ENCODE measurements at places on chromosomes 1 and 21.

DNA sequence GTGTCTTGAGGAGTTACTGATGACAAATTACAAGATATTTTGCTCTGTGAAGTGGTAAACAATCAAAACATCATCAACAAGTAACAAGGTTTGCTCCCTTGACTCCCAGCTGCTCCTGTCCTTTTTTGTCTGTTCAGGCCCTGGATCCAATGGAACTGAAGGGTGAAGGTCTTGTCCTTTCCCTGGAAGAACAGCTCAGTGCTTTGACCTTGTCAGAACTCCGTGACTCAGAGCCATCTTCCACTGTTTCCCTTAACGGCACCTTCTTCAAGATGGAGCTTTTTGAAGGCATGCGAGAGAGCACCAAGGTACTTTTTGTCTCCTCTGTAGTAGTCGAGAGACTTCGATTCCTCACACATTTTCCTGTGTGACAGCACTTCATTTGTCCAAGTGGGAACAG, 29.0 kb downstream of the TRIM45 start:
- DNase-seq: no peak

- DNase-seq: no peak
Observed at GRCh38 chr1:81369833-81370232, 430.9 kb upstream of the ADGRL2 start.

DNA sequence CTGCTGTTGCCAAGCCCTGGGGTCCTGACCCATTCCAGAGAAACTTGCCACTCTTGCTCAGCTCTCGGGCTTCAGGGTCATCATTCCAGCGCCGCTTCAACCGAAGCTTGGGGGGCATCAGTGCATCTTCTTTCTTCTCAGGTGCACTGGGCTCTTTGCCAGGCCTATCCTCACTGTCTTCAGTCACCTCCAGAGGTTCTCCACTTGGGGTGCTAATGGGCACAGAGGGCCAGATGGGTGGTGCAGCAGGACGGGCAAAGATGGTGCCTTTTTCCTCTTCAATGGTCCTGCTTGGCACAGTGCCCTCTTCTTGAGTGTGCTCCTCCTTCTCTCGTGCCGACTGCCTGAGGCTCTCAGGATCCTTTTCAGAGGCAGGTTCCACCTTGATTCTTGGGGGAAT, 13.3 kb downstream of the ETV3 start:
- no peak for DNase-seq

DNA sequence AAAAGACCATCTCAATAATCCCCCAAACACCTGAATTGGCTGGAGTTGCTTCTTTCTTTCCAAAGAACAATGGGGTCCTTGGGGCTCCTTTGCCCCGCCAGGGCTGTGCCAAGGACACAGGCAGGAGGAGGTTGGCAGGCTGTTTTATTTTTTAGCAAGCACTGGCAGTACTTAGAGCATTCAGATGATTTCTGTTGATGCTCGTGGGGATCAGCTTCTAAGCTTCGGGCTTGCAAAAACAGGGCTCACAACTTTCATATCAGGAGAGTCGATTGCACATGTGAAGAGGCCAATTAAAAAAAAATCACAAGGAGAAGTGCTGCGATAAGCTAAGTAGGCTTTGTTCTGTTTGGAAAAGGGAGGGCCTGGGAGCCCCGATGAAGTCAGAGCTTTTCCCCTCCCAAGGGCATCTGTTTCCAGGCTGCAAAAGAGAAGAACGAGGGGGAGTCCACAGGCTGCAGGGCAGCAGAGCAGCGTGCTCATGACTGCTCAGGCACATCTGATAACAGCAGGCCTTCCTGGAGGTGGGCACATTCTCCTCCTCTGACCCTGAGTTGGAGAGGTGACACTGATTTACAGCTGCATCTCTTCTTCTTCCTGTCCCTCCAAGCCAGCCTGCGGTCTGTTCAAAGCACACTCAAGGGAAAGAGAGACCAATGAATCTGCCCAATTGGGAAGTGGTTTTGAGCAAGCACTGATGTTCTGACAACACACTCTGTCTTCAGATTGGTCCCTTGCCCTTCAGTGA, 27.3 kb upstream of the BCAR3 start:
- DNase-seq: no peak

DNA sequence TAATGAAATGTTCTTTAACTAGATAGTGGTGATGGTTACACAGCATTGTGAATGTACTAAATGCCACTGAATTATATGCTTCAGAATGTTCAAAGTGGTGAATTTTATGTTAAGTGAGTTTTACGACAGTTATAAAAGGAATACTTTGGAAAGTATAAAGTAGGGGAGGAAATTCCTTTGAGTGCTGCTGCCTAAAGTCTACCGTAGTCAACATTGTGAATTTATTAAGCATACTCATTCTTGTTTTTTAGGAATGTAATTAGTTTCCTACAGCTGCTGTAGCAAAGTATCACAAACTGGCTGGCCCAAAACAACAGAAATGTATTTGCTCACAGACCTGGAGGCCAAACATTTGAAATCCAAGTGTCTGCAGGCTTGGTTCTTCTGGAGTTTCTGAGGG, 73.0 kb downstream of the SWT1 start:
- no peak for DNase-seq

DNA sequence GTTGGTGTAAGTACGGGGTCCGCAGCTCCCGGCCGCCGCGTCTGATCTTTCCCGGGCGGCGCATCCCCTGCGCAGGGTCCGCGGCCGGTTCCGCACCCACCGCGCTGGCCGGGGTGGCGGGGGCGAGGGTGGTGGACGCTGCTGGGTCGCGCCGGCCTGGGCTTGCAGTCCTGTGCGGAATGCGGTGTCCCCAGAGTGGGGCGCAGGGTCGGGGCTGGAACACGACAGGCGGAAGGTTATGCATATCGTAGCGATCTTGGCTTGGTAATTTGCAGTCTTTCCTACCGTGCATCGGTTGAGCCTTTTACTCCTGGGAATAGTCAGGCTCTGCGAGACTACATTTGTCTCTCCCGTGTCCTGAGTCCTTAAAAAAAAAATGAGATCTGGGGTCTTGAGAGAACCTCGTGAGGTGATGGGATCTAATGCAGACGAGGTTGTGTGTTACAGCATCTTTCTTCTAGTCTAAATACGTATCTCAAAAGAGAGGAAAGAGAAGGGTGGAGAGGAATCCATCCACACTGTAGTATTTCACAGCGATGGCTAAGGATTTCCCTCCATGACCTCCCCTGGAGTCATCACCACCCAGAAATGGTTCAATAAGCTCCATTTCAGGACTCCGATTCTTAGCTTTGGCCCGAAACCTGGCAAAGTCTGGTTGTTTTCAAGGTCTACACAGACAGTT, 572 bp downstream of the ATP1B1 start:
- peak; percentile 36 for DNase-seq

DNA sequence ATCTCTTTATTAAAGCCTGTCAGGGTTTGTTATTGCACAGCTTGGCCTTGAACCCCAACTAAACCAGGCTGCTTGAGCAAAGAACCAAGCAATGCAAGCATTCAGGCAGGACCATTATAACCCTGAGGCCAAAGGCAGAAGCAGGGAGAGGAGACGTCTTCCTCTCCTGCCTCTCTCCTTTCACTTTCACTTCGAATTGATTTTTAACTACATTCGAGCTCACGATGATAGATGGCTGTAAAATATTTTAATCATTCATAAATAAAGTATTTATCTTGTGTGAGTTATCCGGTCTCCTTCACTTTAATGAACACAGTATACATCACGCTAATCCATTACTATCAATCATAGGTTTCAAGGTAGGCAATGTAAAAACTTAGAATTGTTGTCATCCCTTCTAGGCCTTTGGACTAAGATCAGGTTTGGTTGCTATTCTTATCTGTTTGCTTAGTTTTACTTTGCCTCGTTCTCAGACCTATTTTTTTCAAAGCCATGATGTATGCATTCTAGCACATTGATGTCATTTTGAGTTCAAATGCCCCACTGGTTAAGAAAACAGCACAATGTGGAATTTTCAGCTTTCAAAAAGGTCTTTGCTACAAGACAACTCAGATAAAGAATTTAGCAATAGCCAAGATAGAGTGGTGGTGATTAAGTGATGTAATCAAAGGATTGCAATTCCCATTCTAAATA, 480.2 kb upstream of the RUNX1 start:
- no peak for DNase-seq

DNA sequence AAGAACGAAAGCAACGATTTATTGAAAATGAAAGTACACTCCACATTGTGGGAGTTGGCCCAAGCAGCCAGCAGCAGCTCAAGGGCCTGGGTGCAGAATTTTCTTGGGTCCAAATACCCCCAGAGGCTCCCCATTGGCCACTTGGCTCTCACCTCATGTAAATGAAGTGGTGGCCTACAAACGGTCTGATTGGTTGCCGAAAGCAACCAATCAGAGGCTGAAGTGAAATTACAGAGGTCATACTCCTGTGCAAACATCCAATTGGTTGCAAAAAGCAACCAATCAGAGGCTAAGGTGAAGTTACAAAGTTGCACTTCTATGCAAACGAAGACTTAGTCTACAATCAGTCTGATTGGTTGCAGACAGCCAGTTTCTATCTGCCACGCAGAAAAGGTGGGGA, 31.9 kb downstream of the FAM163A start:
- DNase-seq: no peak

GRCh38 chr1:10598389-10598702, 123.6 kb downstream of the PEX14 start:
- peak; percentile 58 for DNase-seq

GRCh38 chr1:205451759-205452164, 4.1 kb downstream of the BLACAT1 start:
- no peak for DNase-seq

DNA sequence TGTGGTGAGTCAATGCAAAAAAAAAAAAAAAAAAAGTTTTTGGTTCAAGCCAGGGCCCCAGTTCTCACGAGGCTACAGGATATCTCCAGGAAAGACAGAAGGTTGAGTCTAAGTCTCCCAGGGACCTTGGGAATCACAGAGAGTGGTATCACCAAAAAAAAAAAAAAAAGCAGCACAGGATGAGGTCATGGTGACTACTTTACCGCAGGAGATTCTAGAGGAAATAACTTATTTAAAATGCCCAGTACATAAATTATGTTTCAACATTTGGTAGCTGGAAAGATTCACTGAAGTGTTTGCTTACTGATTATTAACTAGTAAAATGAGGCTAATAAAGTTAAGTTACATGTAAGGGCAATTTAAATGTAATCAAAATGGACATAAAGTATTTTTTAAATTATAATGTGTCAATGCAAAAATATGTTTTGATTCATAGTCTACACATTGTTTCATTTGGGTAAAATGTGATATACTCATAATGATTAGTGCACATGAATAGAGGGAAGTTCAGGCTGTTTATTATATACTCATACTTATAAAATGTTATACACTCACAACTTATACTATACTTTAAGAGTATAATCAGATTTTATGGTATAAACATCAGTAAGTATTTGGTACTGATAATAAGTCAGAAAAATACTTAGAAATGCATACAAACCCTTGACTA, 84.1 kb downstream of the PLPPR5 start:
- no peak for DNase-seq

GRCh38 chr1:228438266-228438665, 21.6 kb upstream of the TRIM17 start:
- DNase-seq: no peak

DNA sequence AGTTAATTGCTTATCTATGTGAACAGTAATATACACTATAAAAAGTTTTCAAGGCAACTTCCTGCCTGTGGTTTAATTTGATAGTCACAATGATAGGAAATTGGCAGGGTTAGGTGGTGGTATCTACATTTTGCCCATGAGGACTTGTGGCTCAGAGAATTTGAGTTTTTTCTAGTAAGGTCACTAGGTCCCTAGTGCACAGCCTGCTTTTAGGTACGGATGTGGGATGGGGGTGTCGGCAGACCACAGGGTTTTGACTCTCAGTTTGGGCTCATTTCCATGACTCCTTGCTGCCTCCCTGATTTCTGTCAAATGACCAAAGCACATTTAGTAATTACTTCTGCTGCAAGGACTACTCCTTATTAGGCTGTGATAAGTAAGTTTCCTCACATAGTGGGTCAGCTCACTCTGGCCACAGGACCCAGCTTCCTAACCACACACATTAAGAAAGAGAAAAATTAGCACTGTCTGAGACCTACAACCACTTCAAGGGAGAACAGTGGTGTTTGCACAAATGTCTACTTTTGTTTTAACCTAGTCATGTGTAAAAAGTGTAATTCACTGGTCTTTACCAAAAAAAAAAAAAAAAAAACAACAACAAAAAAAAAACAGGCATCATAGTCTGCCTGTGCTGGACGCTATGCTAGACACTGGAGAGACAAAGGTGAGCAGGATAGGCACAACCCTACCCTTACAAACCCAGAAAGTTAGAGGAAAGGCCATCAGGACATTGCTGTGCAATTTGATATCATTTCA, 43.7 kb downstream of the MRPL39 start:
- no peak for DNase-seq

GRCh38 chr1:165376041-165376810, 19.7 kb upstream of the LMX1A start:
- DNase-seq: no peak

- DNase-seq: no peak
Observed at GRCh38 chr1:32448773-32449456, 16.0 kb upstream of the ZBTB8B start.

DNA sequence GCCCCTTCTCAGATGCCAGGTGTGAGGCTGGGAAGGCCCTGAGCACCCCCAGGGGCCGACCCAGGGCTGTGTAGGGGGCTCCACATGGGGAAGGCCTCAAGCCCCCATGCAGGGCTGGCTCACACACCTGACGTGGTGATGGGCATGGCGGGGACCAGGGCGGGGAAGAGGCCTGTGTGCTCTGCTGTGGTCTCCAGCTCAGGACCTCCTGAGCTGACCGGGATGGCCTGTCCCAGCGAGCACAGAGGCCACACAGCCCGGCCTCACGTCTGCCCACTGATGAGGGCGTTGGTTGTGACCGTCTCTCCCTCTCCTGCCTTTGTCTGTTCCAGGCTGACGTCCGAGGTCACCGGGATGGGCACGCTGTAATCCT, 40.2 kb upstream of the COL6A1 start:
- no peak for DNase-seq
